Uterus (tissue), 4 donors: ENCODE measurements at places on chromosomes 5 and 9.

GRCh38 chr5:88480801-88481499 is 212.3 kb upstream of the TMEM161B start:
- no peak for DNase-seq
- no peak overlapping the region for H3K27ac ChIP-seq
- no peaks in the 10 kb centered on the region for H3K4me1 ChIP-seq
- H3K4me3 ChIP-seq = no peak overlapping the region

DNA sequence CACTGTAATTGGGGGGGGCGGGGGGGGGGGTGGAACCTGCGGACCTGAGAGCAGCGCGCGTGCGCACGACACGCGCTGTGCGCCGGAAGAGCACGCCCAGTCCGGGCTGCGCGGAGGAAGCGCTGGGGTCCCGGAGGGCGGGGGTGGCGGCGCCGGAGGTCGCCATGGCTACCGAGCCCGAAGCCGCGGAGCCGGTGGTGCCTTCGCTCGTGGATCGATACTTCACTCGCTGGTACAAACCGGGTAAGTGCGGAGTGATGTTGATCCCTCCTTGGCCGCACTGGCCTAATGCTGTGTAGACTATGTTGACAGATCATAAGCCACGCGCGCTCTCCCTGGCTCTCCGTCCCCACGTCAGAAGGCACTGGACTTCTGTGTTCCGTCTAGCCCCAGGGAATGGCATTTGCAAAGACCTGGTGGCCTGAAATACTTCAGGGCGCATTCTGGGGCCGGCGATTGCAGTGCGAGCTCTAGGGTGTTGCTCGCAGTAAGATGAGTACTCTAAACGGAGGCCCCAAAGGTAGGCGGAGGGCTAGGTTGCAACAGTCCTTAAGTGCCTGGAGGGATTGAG is at the start of gene ABITRAM:
Gene ABITRAM (plus strand): TSS at position 78 of the 571 bp plus-strand sequence. CDS start 87 bp downstream, at position 165.
- peak within 1 kb of the TSS; percentile 90 for H3K27ac ChIP-seq
- peaks cover 5% of the 10 kb centered on the region for H3K4me1 ChIP-seq
- DNase-seq = peak; percentile 56
- H3K27me3 ChIP-seq = no peaks in the 10 kb centered on the region

- DNase-seq = no peak
- H3K36me3 ChIP-seq = no peaks in the 10 kb centered on the region
- H3K4me3 ChIP-seq = no peak overlapping the region
- H3K4me1 ChIP-seq = no peaks in the 10 kb centered on the region
Observed at GRCh38 chr9:14103115-14103514, 210.8 kb downstream of the NFIB start.

DNA sequence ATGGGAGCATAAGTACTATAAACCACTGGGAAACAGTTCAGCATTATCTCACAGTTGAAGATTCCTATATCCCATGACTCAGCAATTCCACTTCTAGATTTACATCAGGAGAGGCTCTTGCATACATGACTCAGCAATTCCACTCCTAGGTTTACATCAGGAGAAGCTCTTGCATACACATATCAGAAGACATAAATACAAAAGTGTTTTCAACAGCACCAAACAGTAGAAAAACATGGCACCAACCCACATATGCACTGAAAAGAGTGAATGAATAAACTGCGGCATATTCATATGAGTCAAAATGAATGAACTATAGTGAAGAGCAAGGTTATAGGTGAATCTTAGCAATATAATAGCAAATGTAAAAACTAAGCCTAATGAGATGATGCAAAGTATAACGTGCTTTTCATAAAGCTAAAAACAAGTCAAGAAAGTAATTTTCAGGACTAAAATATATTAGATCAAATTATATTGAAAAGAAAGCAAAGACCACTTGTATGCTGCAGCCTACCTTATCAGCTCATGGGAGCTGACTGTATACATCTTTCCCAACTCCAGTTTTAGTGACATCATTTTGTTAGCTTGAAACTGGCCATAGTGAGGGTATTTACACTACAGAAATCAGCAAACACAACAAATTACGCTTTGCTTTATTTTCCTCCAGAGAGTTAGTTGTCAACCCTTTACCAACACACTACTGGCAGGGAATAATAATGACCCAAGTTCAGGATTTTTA is 95.8 kb downstream of the ANKRD18B start:
- H3K27me3 ChIP-seq = no peaks in the 10 kb centered on the region
- no peak overlapping the region for H3K4me3 ChIP-seq
- no peak overlapping the region for H3K27ac ChIP-seq
- H3K4me1 ChIP-seq = no peaks in the 10 kb centered on the region
